Bronchial smooth muscle cell (primary cell): ENCODE measurements at places on chromosomes 1 and 21. TPM values are rescaled to one million over a fixed set of nuclear protein-coding genes. Genes with fewer than 3 reads are reported as not detected.

The FAM177B gene
- total RNA-seq: not detected in 2 replicates

The IVNS1ABP gene
- 20.8 and 21.1 TPM in 2 replicates for total RNA-seq

The IQCC gene
- 0.69 and 1.6 TPM in 2 replicates for total RNA-seq

The VASH2 gene
- total RNA-seq: 1.1 and 3.7 TPM in 2 replicates

The IER5 gene
- 12.9 and 18.4 TPM in 2 replicates for total RNA-seq

The ST6GALNAC5 gene
- total RNA-seq: under 0.01 TPM in 1 of 2 replicates, not detected in the other

The HFM1 gene
- total RNA-seq: under 0.01 and 0.43 TPM in 2 replicates

The EPB41 gene
- 1.6 and 9.4 TPM in 2 replicates for total RNA-seq

The C1orf115 gene
- 0.09 and 0.16 TPM in 2 replicates for total RNA-seq

The NTMT2 gene
- total RNA-seq: not detected in 2 replicates

The SMG7 gene
- 9.3 and 11.7 TPM in 2 replicates for total RNA-seq

The IL6R gene
- total RNA-seq: 7.3 and 15.9 TPM in 2 replicates

The FMO4 gene
- total RNA-seq: 1.4 and 1.6 TPM in 2 replicates

The ELF3 gene
- under 0.01 and 0.17 TPM in 2 replicates for total RNA-seq

The GSTM2 gene
- 33.7 and 43.5 TPM in 2 replicates for total RNA-seq

The KCND3 gene
- under 0.01 TPM in 2 replicates for total RNA-seq

The LCE6A gene
- not detected in 2 replicates for total RNA-seq

The CYP4X1 gene
- not detected in 2 replicates for total RNA-seq

The RGS1 gene
- total RNA-seq: not detected in 2 replicates

The MYCL gene
- total RNA-seq: 0.09 and 0.32 TPM in 2 replicates

The HOOK1 gene
- under 0.01 TPM in 1 of 2 replicates, not detected in the other for total RNA-seq

The TTC34 gene
- 0.16 and 0.17 TPM in 2 replicates for total RNA-seq

The PPIE gene
- 34.4 and 42.9 TPM in 2 replicates for total RNA-seq

The LAMB3 gene
- 27.0 and 32.5 TPM in 2 replicates for total RNA-seq

The IPP gene
- 13.9 and 16.1 TPM in 2 replicates for total RNA-seq

The FCGR3A gene
- total RNA-seq: not detected in 2 replicates

The NBPF3 gene
- 10.0 and 16.9 TPM in 2 replicates for total RNA-seq

The TENT5C gene
- total RNA-seq: 0.32 and 1.4 TPM in 2 replicates

The DIRAS3 gene
- total RNA-seq: 1.3 and 5.2 TPM in 2 replicates

The IQGAP3 gene
- total RNA-seq: 1.3 and 3.6 TPM in 2 replicates
